Liver (tissue), 10 donors: ENCODE measurements at places on chromosomes 7 and 10. TPM values are rescaled to one million over a fixed set of nuclear protein-coding genes. Genes with fewer than 3 reads are reported as not detected.

C10orf67 gene
- total RNA-seq = not detected

CLDN12 gene
- total RNA-seq = 23.6 TPM

DNA sequence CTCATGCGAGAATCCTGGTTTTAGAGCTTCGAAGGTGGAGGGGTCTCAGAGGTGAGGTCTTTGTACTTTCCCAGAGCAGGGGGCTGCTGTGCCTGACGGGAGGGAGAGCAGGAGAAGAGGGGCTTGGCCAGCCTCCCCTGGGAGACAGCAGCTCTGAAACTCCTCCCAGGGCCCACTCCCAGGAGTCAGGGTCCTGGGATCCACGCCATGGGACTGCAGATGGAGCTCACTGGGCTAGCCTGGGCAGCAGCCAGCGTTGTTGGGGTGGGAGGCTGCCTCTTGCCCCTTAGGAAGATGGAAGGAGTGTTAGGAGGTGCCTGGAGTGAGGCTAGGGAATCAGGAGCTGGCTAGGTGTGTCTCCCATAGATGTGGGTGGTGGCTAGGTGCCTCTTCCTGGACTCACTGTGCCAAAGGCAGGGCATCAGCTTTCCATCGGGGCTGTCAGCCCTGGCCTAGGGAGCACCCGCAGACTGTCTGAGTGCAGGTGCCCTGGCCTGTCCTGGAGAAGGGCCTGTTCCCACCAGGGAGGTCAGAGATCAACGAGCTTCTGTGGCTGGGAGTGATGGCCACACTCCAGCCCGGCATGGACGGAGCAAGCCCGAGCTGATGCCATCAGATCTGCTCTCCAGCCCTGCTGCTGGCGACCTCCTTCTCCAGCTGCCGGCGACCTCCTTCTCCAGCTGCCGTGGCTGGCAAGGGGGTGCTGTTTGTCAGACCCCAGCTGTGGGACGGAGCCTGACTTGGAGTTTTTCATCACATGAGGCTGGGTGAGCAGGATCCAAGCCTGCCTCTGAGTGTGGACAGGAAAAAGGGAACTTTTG is 111.3 kb downstream of the PTPN20 start:
- peak; percentile 30 for DNase-seq

OR2A42 gene
- not detected for total RNA-seq

GRCh38 chr10:72552857-72553256 is 73.0 kb downstream of the MICU1 start:
- DNase-seq = no peak

- DNase-seq = no peak
Measured at GRCh38 chr7:13017333-13017857, 330.0 kb downstream of the ARL4A start.

GRCh38 chr7:128732521-128733277 is 6.5 kb upstream of the CALU start:
- no peak for DNase-seq

DNA sequence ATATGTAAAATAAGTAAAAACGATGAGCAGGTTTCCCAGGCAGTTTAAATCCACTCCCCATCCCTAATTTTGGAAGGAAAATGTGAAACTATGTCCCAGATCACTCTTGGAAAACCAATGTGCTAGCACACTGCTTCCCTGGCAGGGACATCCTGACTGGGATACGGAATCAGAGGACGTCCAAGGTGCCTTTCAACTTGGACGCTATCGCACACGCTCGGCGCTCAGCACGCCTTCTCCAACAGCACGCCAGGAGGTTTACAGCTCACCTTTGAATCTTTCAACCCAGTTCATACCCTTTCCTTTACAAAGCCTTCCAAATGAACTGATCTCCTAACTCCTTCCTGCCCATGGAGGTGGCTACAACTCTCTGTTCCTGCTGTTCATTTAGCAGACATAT is 47.1 kb downstream of the BEND7 start:
- no peak for DNase-seq

VIPR2 gene
- 0.17 TPM for total RNA-seq

AKR1E2 gene
- 4.7 TPM for total RNA-seq

DNA sequence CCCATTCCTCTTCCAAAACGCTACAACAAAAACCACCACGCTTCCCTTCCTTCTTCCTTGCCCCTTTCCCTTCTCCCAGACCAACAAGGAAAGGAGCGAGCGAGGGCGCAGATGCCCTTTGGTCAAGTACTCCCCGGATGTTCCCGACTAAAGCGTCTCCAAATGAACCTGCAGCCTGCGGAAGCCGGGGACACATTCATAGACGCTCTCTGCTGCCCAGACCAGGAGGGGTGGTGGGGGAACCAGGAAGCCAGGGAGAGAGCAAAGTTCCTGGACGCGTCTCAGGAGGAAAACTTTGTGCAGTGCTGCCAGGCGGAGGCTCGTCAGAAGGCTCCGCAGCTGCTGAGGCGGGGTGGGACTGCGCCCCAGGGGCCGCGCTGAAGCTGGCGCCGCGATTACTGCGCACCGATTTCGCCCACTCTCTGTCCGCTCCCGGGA is 754 bp downstream of the SEMA3D start:
- no peak for DNase-seq

- DNase-seq = no peak
Measured at GRCh38 chr7:51321961-51322515, 5.4 kb upstream of the COBL start.

DNA sequence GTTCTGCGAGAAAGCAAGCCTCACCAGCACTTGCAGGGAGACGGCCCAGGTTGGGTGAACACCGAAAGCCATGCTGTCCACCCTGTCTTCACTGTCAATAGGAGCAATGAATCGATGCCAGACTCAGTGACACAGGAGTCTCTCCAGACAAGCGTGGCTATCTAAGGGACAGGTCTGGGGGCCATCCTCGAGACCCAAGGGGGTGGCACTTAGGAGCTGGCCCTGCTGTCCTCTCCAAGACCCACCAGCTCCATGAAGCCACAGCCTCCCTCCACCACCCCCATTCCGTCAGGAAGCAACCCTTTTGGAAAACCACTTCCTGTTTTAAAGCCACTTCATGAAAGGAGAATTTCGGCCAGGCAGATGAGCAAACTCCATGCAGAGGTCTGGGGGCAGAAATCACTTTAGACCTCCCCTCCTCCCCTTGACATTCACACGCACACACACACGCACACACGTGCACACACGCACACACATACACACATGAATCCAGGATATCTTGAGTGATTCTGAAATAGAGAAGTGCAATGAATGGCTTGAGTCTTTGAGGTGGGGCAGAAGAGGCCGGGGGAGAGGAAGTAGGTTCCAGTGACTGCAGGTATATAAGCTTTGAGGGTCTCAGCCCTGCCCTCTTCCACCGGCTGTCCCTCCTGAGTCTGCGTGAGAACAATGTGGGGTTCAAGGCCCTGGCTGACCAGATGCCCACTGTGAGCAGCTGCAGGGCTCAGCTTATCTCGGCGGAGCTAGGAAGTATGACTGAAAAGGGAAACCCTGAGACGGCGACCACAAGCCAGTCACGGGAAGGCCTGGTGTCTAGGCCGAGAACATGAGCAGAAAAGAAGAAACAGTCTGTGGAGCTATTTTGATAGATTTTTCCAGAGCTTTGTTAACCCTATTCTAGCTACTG is 25.0 kb downstream of the RGS10 start:
- DNase-seq = no peak

MSMB gene
- total RNA-seq = not detected

DNA sequence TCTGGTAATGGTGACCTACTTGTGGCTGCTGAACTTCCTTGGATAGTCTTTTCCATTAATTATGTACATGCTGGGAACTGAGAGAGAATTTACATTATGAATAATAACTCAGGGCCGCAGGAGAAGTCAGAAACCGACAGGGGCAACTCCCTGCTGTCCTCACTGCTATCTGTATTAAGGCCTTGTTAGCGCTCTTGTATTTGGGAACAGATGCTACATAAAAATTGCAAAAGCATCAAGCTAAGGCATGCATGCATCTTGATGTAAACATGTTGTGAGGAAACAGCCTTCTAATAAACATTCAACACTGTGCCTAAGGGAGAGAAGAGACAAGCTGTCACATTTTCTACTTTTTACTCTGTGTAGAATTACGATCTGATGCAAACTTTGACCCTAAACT is 158.4 kb downstream of the PARD3 start:
- DNase-seq = no peak

DNA sequence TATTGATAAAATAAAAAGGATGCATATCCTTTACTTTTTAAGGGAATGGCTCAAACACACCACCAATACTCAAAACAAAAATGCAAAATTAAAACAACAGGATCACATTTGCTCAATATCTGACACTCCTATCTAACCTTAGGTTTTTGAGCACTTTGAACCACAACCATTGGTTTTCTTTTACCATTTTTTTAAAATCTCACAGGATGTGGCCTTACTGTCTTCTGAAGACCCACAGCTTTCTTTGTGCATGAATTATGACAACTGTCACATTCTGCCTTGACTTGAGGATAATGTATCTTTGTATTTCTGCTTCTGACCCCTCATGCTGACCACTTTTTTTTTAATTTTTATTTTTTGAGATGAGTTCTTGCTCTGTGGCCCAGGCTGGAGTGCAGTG is 461.1 kb upstream of the NRP1 start:
- DNase-seq = no peak

DNA sequence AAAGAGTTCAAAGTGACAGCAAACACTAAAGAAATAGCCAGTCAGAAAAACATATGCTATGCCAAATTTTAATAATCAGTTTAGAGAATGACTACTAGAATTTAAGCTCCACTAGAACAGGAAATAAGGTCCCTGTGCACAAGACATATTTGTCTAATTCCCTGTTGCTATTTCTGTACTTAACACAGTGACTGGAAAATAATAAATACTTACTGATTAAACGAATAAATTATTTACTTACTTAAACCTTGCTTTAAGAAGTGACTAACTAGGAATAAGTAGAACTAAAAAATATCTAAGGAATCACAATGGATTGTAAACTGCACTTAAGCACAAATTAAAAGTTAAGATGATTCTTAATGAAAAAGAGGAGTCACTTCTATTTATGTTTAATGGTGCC is 22.3 kb downstream of the NPS start:
- DNase-seq = no peak

- no peak for DNase-seq
Measured at GRCh38 chr10:19921300-19922140, 105.3 kb downstream of the PLXDC2 start.

DNA sequence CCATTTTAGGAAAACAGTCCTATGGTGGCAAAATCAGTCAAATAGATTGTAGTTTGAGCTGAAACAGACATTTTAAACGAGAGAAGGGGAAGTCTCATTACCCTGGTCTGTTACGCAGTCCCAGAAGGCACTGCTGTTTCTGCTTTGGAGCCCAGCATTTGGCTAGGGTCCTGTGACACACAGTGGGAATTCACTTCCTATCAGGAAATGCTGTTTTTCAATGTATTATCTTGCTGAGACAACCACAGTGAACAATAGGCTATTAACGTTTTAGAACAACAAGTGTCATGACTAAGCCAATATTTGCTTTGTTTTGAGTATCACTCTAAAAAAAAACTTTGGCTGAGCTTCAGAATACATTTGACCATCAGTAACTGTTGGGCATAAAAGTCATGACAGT is 74.1 kb downstream of the ADD3 start:
- DNase-seq = no peak

SLC18A3 gene
- total RNA-seq = not detected

GRCh38 chr10:60235001-60235400 is 154.7 kb downstream of the ANK3 start:
- DNase-seq = no peak
